ENCODE measurements at places on chromosomes 5 and 9.

DNA sequence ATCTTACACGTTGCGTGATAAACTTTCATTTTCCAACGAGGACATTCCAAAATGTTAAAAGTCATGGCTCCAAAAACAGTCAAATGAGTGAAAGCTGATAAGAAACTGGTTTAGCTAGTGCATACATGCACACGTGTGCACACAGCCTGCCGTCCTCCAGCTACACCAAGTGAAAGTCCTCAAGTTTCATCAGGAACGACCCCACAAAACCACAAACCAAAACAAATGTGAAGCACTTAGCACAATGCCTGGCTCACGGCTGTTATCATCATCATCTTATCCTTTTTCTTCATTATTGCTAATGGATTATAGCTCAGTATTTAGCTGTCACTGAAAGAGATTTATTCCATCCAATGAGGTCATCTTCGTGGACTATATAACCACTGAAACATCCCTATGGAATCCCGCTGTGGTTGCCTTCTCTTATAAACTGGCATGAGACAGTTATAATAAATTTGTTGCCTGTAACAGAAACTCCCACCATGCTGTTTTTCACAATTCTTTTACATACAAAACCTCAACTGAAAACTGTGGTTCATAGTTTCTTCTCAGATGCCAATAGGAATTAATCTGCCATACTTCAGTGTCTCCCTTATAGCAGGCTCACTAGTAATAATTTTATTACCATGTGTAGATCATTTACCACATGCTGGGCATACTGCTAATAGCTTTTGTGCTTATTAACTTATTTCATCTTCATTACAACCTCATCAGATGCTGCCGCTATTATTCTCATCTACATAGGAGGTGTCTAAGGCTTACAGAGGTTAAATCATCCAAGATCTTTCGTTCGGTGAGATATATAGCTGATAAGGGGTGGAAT lies 56.1 kb downstream of the SAXO1 start:
- no peak for DNase-seq

GRCh38 chr5:153893817-153894216 lies 144.9 kb downstream of the FAM114A2 start:
- no peak for DNase-seq

DNA sequence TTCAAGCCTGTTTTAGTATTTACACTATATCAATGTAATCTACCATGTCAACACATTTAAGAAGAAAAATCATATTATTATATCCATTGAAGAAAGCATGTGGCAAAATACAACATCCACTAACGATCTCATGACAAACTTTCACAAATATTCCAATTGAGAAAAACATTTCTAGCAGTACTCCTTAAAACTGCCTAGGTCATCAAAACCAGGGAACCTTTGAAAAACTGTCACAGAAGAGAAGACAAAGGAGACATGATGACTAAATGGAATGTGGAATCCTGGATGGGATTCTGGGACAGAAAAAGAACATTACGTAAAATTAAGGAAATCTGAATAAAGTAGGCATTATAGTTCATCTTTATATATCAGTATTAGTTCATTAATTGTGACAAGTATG lies 1091.3 kb upstream of the CDH6 start:
- no peak for DNase-seq

- no peak for DNase-seq
Measured at GRCh38 chr5:119532637-119533036, 80.3 kb downstream of the HSD17B4 start.

DNA sequence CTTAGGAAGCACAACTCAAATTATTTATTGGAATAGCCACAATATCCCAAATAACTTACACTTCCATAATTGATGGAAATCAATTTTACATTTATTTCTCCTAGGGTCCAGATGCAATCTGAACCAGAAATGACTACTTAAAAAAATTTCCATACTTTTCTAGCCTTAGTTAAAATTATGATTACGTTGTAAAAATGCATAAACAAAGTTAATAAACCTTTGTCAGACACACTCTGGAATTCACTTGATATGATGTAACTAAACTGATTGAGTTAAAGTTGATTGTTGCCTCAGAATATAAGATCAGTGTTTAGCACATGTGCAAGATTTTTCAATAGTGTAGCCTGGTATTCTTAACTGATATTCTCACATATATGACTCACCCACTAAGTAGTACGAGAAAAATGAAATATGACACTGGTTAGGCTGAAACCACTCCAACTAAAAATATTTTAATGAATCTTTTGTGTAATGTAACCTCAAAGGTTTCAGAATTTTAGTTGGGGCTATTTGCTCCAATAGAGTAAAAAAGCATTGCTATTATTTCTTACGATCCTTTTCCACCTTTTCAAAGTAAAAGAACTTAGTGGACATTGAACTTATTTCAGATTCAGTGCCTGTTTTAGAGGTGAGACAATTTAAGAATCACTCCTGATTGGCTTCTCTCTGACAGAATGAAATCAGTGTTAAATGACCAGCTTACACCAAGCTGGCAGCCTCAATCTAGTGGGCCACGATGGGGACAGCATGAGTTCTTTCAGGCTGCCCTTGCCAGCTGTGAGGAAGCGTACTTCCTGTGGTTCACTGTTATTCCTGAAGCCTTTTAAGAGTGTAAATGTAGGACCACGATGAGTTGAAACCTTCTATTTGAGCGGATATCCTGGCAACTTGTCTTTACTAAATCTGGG lies 277.2 kb upstream of the CDH9 start:
- DNase-seq = no peak

DNA sequence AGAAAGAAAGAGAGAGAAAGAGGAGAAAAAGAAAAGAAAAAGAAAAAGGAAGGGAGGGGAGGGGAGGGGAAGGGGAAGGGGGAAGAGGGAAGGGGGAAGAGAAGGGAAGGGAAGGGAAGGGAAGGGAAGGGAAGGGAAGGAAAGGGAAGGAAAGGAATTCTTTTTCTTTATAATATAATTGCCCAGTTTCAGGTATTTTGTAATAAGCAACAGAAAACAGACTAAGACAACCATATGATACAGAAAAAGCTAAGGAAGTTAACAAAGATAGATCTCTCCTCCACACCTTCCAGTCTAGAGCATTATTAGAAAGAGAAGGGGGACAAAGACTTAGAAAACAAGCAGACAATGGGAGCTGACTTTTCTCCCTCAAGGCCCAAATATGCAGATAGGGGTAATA lies 31.0 kb downstream of the MEIKIN start:
- no peak for DNase-seq

- DNase-seq = no peak
Measured at GRCh38 chr5:84791138-84791537, 406.5 kb upstream of the EDIL3 start.

- DNase-seq = no peak
Measured at GRCh38 chr5:151153766-151154272, 3.8 kb downstream of the ANXA6 start.

DNA sequence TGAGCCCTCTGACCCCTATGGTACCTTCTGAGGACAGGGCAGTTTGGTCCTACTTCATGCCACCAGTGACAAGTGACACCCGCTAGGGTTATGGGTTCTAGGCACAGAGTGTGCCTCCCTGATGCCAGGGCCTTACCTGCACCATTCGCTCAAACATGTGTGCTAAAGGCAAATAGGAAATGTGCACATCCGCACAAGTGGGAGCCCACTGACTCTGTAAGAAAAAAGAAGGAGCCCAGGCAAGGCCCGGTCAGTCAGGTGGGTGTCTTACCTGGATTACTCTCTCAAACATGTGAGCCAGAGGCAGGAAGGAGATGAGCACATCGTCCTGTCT lies 29.1 kb upstream of the MEIKIN start:
- no peak for DNase-seq

DNA sequence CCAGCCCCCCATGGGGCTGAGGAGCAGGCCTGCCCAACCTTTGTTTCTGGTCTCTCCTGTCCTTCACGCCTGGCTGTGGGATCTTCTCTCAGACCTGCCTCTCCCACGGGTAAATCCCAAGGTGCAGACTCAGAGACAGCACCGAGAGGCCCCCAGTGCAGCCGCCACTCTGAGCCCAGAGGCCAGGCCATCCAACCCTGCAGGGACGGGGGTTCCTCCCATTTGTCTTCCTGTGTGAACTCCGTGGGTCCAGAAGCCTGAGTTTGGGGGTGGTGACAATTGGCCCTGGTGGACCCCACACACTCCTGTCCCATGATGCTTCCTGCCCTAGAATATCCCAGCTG lies 123.4 kb downstream of the ADAMTS2 start:
- no peak for DNase-seq

- no peak for DNase-seq
Measured at GRCh38 chr9:93133681-93134014, 403 bp downstream of the NINJ1 start.

DNA sequence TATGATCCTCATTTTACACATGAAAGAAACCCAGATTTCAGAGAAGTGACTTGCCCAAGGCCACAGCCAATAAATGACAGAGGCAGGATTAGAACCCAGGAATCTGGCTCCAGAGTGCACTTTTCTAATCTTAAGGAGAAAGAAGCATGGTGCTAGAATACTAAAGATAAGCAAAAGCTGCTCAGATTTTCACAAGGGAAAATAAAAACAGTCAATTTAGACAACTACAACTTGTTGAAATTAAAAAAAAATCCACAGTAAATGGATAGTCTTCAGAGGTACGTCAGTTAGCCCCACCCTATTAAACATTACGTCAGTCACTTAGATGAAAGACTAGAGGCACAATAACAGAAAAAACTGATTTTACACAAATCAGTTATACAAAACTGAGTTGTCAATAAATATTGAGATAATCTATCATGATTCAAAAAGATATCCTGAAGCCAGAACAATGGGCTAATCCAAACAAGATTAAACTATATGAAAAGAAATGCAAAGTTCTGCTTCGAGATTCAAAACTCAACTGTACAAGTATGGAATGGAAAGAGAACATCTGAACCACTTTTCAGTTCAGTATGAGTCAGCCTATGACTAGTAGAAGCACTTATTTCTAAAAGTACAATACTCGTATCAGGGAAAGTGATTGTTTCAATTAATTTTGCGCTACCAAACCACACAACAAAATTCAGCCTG lies 9.3 kb downstream of the TMEM245 start:
- DNase-seq = no peak

DNA sequence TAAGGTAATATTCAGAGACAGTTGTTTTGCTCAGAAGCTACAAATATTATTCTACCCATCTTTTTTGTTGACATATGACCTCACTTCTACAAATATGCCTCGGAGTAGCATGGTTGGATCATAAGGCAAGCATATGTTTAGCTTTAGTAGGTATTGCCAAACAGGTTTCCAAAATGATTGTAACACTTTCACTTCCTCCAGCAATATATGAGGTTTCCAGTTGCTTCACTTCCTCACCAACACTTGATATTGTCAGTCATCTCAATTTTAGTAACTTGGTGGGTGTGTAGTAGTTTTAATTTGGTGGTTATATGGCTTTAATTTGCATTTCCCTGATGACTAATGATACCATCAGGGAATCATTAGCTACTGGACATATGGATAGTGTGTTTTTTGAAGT lies 46.7 kb downstream of the TNFSF8 start:
- no peak for DNase-seq

DNA sequence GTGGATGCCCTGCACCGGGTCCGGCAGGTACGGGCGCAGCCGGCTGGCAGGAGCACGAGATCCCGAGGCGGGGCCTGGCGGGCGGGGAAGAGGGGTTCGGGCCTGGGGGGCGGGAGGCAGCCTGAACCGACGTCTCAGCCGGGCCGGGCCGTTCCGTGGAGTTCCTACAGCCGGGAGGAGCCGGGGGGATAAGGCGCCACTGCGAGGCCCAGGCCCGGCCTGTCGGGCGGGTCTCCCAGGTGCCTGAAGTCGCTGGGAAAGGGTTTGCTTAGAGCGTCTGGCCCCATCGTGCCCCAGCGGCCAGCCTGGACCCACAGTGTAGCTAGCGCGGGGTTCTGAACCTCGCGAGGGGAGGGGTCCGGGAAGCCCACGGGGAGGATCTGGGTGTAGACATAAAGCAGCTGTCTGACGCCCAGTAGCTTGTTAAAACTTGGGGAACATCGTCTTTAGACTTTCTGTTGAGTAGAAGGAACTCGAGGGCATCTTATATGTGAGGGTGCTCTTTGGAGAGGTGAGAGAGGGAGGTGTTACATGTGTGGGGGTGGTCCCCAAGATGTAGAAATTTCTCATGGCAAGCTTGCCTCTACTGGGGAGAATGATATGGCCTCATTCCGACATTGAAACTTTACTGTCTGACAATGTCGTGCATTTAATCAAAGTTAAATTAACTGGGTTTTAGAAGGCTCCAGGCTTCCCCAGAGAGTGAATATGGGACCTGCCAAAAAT lies 524 bp downstream of the FUBP3 start:
- no peak for DNase-seq

DNA sequence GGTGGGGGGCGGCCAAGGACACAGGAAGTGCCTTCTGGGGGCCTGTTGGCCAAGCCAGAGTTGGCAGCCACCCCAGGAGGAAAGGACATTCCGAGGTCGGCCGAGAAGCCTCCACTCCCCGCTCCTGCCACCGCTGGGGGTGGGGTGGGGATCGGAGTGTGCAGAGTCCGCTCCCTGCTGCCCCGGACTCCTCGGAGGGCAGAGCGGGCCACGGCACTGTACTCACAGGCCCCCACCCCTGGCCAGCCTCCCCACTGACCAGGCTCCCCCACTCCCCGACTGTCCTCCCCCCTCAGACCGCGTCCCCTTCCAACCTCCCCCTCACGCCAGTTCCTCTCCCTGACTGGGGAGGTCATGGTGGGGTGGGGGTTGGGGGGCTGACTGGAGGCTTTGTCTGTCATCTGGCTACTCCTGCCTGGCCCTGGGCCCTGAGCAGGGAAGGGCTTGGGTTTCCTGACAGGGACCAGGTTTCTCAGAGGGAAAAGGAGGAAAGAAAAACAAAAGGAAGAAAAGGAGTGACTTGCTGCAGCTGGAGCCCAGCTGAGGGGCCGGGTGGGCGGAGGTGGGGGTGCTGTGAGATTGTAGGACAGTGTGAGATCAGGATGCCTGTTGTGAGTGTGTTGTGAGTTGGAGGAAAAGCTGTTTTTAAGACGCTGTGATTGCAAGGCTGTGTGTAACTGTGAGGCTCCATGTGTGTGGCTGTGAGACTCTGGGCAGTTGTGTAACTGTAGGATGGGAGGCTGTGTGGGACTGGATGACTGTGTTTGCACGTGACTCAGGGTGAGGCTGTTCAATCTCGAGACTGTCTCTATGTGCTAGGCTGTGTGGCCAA lies 29.7 kb downstream of the CNTFR start:
- DNase-seq = no peak

GRCh38 chr9:92752812-92753404 lies 11.7 kb downstream of the BICD2 start:
- no peak for DNase-seq

GRCh38 chr5:177320879-177321278 lies 9.2 kb upstream of the MXD3 start:
- no peak for DNase-seq

GRCh38 chr5:72822944-72823343 lies 6.5 kb downstream of the TNPO1 start:
- DNase-seq = no peak

- DNase-seq = no peak
Measured at GRCh38 chr9:76525196-76525595, 66.2 kb downstream of the GCNT1 start.

All from CD4-positive, alpha-beta T cell treated with Interleukin-6 at 100 ng/mL for 8 hours (primary cell).